ENCODE measurements at places on chromosomes 2 and 18. TPM values are rescaled to one million over a fixed set of nuclear protein-coding genes. Genes with fewer than 3 reads are reported as not detected.
A peak's percentile ranks its signal among the peaks of the same experiment; 100 is the strongest.

The TMEFF2 gene
- not detected for total RNA-seq

- no peak for DNase-seq
Measured at GRCh38 chr2:118470297-118470696, 377.2 kb downstream of the EN1 start.

DNA sequence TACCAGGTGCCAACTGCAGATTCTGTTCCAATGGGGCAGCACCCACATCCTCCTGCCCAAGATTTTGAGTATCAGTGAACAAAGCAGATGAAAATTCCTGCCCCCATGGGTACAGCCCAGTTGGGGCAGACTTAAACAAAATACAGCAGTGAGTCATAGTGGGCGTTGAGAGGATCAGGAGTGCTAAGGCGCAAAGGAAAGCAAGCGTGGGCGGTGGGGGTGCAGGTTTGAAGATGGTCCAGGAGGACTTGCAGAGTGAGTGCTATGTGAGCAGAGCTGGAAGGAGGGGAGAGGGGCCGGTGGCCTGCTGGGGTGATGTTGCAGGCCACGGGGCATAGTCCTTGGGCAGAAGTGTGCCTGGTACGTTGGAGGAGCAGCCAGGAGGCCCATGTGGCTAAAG is 24.7 kb downstream of the STEAP3 start:
- DNase-seq: no peak

- no peak for DNase-seq
Measured at GRCh38 chr18:57759650-57760049, 43.5 kb downstream of the ATP8B1 start.

DNA sequence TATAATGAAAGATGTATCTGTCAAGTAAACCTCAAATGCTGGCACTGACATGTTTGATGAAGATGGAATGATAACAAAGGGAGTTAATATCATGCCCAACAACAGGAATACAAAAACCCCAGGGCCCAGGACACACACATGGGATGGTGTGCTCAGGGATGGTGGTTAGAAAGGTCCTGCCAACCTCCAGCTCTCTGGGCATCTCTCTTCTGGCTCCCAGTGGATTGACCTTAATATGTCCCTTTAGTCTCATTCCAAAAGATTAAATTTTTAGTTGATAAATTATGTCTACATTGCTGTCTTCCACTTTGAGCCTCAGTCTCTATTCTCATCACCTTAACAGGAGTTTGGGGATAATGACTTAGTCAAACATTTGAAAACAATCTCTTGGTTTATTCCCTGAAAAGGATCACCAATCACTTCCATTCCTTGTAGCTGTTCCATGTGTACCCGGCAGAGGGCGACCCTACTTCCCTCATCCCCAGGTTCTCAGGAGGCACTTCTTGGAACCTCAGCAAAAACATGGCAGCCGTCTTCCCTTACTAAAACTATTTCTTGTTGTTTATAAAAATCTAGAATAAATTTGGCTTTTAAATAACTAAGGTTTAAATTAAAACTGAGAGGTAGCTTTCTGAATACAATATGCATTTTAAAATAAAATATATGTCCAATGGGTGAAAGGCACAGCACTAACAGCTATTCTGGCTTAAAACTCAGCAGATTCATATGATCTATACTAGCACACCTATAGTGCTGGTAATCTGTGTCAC is 29.6 kb downstream of the MCEE start:
- DNase-seq: peak; percentile 59

The RNU2-63P gene
- 2.4 TPM for total RNA-seq

- no peak for DNase-seq
Measured at GRCh38 chr2:29238497-29238896, 123.3 kb downstream of the CLIP4 start.

All from kidney (tissue), 22 donors.